Sciatic nerve (tissue), 2 donors: ENCODE measurements at places on chromosomes 6 and 20. TPM values are rescaled to one million over a fixed set of nuclear protein-coding genes. Genes with fewer than 3 reads are reported as not detected.

DNA sequence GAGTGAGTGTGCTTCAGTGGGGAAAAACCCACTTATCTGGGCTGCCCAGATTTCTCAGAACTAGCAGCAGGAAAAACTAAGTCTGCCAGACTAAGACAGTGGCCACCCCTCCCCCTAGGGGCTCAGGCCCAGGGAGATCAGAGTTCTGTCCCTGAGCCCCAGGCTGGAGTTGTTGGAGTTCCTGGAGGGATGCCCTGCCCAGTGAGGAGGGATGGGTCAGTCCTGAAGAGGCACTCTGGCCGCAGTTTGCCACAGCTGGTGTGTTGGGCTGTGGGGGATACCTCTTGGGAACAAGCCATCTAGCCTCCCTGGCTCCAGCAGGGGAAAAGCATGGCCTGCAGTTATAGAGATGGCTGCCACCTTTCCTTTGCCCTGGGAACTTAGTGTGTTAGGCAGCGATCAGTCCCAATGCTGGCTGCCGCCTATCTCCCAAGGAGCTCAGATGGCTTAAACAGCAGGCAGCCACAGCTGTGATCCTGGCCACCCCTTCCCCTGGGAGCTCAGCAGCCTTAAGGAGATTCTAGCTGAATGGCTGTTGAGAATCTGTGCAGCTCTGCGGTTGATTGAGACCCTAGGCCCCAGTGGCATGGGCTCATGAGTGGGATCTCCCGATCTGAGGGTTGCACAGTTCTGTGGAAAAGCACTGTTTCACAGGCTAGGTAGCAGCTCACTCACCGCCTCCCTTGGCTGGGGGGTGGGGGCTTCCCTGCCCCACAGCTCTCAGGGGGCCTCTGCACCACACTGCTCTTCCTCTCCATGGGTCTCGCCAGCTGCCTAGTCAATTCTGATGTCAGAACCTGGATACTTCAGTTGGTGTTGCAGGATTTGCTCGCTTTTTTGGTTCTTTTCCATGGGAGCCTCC lies 13.2 kb downstream of the SIRPG start:
- DNase-seq, result no peak

GRCh38 chr6:161410736-161411135 lies 136.9 kb upstream of the AGPAT4 start:
- DNase-seq, result no peak

DNA sequence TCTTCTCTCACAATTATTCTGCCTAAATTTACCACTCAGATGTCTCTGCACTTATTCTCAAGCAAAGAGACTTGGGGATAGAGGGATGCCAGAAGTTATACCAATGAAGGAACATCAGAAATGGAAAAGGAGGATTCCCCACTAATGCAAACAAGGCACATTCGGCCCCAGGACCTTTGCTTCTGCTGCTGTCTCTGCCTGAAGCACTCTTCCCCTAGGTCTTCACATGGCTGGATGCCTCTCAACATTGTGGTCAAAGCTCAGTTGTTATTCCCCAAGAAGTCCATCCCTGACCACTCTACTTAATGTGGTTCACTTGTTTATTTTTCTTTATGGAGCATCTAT lies 508.7 kb downstream of the DOK5 start:
- DNase-seq, result no peak

GRCh38 chr6:166662690-166663089 lies 35.6 kb upstream of the RPS6KA2 start:
- no peak for DNase-seq

- DNase-seq, result no peak
Measured at GRCh38 chr6:6365242-6365641, 44.8 kb upstream of the F13A1 start.

DLL1 gene
- total RNA-seq, result 15.4 TPM

DNA sequence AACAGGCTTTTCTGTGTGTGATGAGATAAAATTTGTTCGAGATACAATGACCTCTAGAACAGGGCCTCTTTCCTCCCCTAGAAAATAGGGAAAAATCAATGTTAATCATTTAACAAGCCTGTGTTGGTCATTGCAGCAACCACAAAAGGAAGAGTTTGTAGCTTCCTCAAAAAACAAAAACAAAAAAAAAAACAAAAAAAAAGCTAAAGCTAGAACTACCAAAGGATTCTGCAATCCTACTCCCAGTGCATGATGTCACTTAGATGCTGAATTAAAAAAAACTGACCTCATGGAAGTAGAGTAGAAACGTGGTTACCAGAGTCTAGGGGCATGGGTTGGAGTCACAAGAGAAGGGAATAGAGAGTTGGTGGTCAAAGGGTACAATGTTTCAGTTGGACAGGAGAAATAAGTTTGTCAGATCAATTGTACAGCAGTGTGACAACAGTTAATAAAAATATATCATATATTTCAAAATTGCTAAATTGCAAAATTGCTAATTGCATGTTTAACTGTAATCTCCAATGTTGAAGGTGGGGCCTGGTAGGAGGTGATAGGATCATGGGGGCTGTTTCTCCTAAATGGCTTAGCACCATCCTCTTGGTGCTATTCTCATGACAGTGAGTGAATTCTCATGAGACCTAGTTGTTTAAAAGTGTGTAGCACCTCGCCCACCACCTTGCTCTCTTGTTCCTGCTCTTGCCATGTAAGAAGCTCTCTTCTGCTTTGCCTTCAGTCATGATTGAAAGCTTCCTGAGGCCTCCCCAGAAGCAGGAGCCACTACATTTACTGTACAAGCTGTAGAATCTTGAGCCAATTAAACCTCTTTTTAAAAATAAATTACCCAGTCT lies 163.4 kb upstream of the SIM1 start:
- no peak for DNase-seq

DNA sequence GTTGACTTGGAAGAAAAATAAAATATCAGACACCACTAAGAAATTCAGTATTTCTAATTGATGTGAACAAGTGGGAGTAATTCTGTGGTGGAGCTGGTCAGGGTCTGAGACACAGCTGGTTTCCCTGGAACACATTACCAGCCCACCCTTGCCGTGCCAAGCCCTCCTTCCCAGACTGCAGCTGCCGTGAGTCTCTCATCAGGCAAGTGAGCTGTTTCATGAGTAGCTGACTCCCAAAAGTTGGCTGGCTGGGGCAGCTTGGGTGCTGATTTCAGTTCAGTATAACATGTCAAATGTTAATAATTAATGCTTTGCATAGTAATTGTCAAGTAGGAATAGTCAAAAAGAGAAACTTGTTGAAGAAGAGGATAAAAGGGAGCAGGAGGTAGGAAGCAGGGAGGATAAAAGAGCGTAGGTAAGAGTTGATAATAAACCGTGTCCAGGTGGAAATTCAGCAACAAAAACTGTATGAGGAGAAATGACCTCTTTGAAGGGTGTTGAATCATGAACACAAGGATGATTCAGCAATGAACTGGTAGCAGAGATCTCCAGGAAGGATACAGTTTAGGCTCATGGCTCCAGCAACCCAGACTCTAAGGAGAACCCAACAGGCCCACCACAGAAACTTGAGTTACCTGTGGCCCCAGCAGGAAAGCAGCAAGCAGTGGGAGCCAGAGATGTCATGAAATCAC lies 110.9 kb upstream of the SSTR4 start:
- DNase-seq, result no peak

OPRL1 gene
- total RNA-seq, result 1.0 TPM

- no peak for DNase-seq
Measured at GRCh38 chr20:4076671-4077070, 61.3 kb upstream of the RNF24 start.

DNA sequence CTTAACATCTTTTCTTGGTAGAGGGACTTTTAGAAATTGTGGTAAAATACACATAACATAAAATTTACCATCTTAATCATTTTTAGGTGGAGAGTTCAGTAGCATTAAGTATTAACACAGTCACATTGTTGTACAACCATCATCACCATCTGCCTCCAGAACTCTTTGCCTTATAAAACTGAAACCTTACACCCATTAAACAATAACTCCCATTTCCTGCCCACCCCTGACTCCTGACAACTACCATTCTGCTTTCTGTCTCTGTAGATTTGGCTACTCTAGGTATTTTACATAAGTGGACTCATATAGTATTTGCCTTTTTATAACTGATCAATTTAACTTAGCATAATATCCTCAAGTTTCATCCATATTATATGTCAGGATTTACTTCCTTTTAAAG lies 88.7 kb downstream of the ZHX3 start:
- DNase-seq, result no peak

PNLDC1 gene
- not detected for total RNA-seq

- DNase-seq, result peak; percentile 15
Measured at GRCh38 chr20:44089987-44090674, 96.9 kb downstream of the JPH2 start.

AIF1 gene
- 50.6 TPM for total RNA-seq

RHAG gene
- 2.9 TPM for total RNA-seq

- no peak for DNase-seq
Measured at GRCh38 chr20:37362821-37363220, 16.9 kb downstream of the SRC start.

GRCh38 chr6:118586746-118587485 lies 38.8 kb downstream of the PLN start:
- no peak for DNase-seq

- no peak for DNase-seq
Measured at GRCh38 chr6:157229132-157229618, 94.1 kb downstream of the TMEM242 start.

DNA sequence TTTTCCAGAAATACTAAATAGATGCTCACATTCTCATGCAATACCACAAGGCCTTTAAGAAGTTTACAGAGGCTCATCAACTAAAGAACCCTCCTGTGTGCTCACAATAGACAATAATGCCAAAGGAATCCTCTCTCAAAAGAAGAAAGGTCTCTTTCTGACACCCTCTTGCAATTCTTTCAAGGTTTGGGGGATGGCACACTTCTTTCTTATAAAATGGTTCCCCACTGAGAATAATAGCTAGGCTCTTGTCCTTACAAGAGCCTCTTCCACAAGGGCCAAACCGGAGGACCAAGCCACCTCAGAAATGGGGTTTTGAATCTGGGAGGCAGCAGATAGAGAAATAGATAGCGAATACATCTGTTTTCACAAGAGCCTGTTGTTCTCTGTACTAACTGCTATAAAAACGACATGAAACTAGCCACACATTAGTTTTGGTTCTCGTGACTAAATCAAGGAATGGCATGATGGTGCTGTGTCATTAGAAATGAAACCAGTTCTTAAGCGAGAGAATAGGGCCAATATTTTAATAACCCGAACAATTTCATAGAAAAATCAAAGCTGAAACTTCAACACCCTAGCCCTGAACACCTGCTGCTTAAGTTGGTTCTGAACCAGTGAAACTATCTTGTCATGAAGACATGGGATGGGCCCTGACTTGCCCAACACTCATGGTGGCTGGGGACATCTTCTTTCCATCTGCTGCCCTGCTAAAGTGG lies 81.1 kb downstream of the PRDM1 start:
- no peak for DNase-seq

C2 gene
- total RNA-seq, result 25.0 TPM

DNA sequence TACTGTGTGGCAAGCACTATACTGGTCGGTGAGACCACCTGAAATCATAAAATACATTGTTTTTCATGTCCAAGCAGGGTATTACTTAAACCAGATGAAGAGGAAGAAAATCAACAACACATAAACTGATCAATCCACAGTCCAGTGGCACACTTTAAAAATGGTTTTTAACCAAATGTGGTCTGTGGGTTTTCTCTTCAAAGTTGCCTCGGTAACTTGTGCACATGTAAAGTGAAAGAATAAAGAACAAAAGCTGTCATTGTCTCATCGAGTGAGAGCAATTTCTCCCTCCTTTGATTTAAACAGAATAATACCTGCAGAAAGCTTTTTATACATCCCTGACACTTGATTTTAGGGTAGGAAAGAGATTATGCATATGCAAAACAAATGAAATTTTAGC lies 3.7 kb downstream of the FLRT3 start:
- no peak for DNase-seq

- no peak for DNase-seq
Measured at GRCh38 chr6:144140867-144141266, 9.4 kb upstream of the STX11 start.

SLC22A3 gene
- total RNA-seq, result 189 TPM

DNA sequence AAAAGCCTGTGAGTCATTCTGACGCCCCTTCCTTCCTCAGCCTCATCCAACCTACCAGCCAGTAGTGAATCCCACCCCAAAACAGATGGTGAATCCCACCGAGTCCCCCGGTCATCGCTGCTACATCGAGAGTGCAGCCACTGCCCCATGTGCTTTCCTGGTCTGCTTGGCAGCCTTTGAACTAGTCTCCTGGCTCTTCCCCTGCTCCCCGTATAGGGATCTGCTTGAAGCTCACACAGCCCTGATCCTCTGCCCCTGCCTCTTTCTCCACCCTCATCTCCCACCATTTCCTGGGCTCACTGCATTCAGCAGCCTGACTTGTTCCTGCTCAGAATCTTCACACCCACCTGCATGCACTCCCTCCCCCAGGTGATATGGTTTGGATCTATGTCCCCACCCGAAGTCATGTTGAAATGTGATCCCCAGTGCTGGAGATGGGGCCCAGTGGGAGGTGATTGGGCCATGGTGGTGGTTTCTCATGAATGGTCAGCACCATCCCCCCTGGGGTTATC lies 14.6 kb downstream of the SYNJ2 start:
- no peak for DNase-seq

DNA sequence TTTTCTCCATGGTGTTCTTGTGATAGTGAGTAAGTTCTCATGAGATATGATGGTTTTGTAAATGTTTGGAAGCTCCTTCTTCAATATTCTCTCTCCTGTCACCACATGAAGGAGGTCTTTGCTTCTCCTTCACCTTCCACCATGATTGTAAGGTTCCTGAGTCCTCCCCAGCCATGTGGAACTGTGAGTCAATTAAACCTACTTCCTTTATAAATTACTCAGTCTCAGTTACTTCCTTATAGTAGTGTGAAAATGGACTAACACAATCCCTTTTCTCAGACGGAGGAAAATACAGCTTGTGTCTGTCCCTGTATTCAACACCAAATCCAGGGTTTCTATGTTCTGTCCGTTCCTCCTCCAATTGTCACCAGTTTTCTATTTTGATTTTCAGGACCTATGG lies 181.0 kb downstream of the ALDH8A1 start:
- DNase-seq, result no peak

- DNase-seq, result no peak
Measured at GRCh38 chr6:9463311-9463710, 951.6 kb downstream of the TFAP2A start.

DNA sequence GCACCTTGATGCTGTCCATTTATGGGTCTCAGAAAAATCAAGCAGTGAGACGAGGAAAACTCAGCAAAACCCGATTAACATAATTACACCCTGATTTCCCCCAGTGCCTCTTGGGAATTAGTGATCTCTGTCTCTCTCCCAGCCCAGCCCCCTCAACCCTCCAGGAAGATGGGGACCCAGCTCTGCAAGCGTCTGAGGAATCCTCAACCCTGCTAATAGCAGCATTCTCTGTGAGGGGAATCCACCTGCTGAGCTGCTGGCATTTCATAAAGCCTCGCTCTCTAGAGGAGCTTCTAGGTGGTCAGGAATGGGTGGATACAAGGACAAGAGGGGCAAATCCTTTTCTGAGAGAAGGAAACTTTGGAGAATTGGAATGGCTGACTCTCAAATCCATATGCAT lies 13.9 kb downstream of the NR2E1 start:
- DNase-seq, result no peak

DYNLRB1 gene
- total RNA-seq, result 247 TPM

AK9 gene
- 13.8 TPM for total RNA-seq
